Activated CD8-positive, alpha-beta memory T cell treated with anti-CD3 and anti-CD28 coated beads, Interleukin-2, amount 10 ng/mL, durations not matched to agents 7 days and 5 days (primary cell): ENCODE measurements at places on chromosomes 4 and X.

DNA sequence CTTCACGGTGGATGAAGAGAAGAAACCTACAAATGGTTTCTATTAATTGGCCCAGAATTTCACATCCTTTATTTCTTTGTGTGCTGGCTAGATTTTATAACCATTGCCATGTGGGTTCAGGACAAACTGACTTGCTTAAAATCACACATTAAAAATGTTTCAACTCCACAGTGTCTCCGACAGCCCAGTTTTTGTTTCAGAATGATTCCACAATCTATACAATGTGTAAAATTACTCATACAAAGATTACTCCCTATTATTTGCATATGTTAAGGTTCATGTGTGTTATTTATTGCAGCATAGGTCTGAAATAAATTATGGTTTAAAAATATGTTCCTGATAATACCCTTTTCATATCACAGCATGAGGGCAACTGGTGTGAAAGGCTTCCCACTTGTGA lies 20.6 kb downstream of the DCHS2 start:
- H3K27me3 ChIP-seq = peaks cover 32% of the 10 kb centered on the region
- H3K4me3 ChIP-seq = no peak overlapping the region
- H3K27ac ChIP-seq = no peak overlapping the region
- H3K36me3 ChIP-seq = no peaks in the 10 kb centered on the region

DNA sequence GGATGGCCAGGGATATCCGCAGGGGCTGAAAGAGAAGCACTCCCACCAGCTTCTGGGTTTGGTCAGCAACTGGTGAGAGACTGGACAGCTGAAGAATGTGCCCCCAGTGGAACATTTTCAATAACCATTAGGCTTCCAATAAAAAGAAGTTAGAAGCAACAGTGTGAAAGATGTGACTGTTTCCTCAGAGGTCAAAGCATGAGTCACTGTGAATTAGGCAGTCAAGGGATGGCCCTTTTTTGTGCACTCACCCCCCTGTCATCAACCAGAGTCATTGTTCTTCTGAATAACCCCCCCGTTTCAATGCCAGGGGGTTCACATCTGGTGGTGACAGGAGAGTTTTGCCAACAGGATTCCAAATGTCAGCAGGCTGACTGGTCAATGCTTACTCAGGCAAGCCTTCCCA lies 74.6 kb upstream of the SH3RF1 start:
- H3K27me3 ChIP-seq = no peaks in the 10 kb centered on the region
- H3K4me3 ChIP-seq = no peak overlapping the region
- no peak overlapping the region for H3K27ac ChIP-seq

- peak; percentile 41 for DNase-seq
- peaks cover 8% of the 10 kb centered on the region for H3K27me3 ChIP-seq
- H3K27ac ChIP-seq = no peak within 1 kb of the TSS
- peaks cover 8% of the 10 kb centered on the region for H3K4me1 ChIP-seq
Measured at GRCh38 chrX:153411255-153411987, at the start of gene ZFP92. ZFP92 (plus strand) TSS chrX:153411472; CDS start chrX:153418323, 6,851 bp downstream.

DNA sequence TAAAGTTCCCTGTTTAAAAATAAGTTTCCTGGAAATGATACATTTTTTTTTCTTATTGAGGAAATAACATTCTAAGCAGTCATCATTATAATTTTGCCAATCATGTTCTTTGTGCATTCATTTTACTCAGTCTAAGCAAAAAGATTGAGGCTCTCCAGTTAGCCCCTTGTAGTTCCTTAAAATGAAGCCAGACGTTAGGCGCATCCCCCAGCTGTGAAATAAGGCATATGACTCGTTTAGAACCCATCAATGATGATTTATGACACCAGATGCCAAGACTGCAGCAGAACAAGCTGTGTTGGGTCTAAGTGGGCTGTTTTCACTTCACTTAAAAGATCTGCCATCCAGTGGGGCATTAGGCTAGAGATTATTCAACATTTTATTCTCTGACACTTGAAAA lies 17.0 kb downstream of the PDGFC start:
- no peak overlapping the region for H3K27ac ChIP-seq
- no peak overlapping the region for H3K4me3 ChIP-seq
- H3K4me1 ChIP-seq = no peaks in the 10 kb centered on the region
- H3K36me3 ChIP-seq = no peaks in the 10 kb centered on the region
- no peak for DNase-seq
- no peaks in the 10 kb centered on the region for H3K27me3 ChIP-seq

DNA sequence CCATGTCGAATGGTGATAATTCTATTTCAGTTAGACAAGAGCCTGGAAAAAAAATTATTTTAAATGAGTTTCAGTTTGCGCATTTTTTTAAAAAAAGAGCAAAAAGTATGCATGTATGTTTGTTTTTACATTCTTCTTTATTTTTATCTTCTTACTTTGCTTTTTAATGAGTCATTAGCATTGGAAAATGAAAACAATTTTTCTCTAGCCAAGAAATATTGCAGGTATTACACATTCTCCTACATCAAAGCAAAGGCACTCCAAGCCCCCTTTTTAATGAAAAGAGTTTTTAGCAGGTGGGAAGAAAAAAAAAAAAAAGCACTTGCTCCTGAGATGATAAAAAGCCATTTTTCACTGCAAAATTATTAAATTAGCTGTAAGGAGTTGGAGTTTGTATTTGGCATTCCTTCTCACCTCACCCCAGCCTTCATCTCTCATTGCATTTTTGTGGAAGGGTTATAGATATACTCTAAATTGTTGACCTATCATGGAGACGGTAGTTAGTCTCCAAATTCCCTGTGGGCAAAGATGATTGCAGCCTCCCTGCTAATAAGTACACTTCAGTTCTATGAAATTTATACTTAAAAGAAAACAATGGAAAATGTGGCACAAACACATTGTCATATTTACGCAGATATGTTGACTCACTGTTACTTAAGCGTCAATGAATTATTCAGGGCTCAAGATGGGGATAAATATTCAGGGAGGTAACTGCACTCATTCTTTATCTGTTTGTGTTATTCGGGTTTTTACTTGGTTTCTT lies 43.8 kb downstream of the PALLD start:
- peaks cover 17% of the 10 kb centered on the region for H3K27me3 ChIP-seq
- H3K27ac ChIP-seq = no peak overlapping the region
- H3K4me1 ChIP-seq = peaks cover 5% of the 10 kb centered on the region
- H3K36me3 ChIP-seq = no peaks in the 10 kb centered on the region
- DNase-seq = no peak

- H3K4me1 ChIP-seq = no peaks in the 10 kb centered on the region
- DNase-seq = no peak
- H3K27ac ChIP-seq = no peak overlapping the region
- H3K4me3 ChIP-seq = no peak overlapping the region
Measured at GRCh38 chr4:124682384-124682783, 30.1 kb downstream of the ANKRD50 start.

DNA sequence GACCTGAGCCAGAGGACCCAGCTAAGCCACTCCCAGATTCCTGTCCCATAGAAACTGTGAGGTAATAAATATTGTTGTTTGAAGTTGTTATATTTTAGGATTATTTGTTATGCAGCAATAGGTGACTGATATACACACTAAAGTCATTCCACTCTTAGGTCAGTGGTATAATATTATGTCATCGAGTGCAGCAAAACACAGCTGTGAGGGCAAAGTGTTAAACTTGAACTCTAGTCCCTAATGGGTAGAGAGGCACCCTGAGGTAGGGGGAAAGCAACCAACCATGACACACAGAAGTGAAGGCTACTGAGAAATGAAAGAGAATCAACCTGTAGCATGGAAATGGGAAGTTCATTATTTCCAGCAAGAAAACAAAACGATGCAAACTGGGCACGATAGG lies 66.6 kb downstream of the ATXN3L start:
- H3K4me3 ChIP-seq = no peak overlapping the region
- no peak for DNase-seq
- H3K27ac ChIP-seq = no peak overlapping the region
- peaks cover 43% of the 10 kb centered on the region for H3K4me1 ChIP-seq
- H3K36me3 ChIP-seq = peaks cover 8% of the 10 kb centered on the region

GRCh38 chrX:2500803-2501558 lies at the start of the genes DHRSX and ZBED1:
DHRSX (minus strand) TSS chrX:2500976; CDS start chrX:2500925, 51 bp downstream.
ZBED1 (minus strand) TSS chrX:2500976; CDS start chrX:2490719, 10,257 bp downstream.
- peak; percentile 62 for DNase-seq
- H3K27me3 ChIP-seq = no peaks in the 10 kb centered on the region
- peak within 1 kb of the TSS; percentile 78 for H3K4me3 ChIP-seq
- peak within 1 kb of the TSS; percentile 80 for H3K27ac ChIP-seq
